ENCODE measurements at places on chromosomes 5 and 9. TPM values are rescaled to one million over a fixed set of nuclear protein-coding genes. Genes with fewer than 3 reads are reported as not detected.

GRCh38 chr5:7683753-7684152 lies 167.2 kb downstream of the CFAP90 start:
- no peak for DNase-seq

- DNase-seq: no peak
Measured at GRCh38 chr5:82885627-82886389, 191.4 kb downstream of the TMEM167A start.

- DNase-seq: peak; percentile 91
Measured at GRCh38 chr9:71909887-71910649, 925 bp downstream of the ABHD17B start.

DNA sequence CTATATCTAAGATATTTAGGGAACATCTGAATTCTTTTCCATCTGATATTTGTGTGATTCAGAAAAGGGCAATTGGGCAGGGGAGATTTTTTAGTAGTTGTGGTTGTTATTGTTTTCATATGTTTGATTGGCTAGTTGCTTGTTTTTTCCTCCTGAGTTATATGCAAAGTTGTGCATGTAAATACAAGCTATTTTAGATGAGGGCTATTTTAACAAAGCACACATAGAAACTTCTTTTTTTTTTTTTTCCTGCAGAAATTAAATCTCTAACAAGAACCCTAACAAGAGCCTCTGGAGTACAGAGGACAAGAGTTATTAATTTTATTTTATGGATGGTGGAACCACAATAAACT lies 559.1 kb downstream of the CETN3 start:
- no peak for DNase-seq

MAMDC2 gene
- 49.1 TPM for total RNA-seq

DNA sequence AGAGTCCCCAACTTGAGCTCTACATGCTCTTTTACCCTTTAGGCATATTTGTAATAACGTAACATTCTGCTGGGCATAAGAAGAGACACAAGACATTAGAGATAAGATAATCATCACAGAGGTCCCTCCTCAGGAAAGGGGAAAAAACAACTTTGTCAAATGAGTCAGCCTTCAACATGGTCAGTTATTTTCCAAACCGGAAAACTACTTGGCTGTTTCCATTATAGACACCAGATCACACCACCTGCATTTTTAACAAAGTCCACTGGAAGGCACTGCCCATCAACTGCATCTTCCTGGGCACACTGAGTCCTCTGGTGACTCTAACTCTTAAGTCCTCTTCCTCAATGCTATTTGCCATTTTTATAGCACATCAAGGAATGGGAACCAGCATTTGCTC lies 221.8 kb downstream of the FAM114A2 start:
- no peak for DNase-seq

DNA sequence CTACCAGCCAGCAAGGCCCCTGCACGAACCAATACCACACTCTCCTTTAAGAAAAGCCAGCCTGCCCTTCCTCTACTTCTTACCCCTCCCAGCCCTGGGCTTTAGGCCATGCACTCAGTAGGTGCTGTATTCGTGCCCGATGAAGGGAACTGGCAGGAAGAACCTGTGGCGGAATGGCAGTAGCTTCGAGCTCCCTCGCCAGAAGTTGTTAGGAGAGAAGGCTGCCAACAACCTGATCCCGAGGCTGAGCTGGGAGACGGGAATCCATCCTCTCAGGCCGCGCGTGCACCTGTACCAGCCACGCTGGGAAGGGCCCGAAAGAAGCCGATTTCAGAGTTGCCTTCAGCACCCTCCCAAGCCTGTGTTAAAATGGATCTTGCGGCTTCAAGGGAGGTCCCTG lies 45.3 kb upstream of the AKNA start:
- no peak for DNase-seq

DNA sequence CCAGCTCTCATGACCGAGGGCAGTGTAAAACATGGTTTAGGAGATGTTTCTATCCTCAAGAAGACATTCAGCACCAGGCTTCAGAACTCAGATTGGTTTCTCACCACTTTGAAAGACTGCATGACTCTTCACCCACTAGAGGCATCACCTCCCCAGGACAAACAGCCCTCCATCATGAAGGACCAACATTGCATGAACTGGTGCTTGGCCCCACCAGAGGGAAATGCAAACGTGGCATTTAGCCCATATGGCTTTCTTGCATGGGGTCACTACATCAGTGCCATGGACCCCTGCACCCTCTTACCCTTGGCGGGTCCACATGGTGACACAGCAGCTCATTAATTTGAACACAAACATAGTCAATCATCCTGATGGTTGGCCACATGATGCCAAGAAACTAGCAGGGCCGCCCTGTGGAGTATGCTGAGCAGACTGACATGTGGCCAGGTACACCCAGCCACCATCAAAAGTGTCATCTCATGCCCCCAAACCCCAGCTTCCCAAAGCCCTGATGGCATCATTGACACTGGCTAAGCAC lies 129.5 kb upstream of the FSTL4 start:
- no peak for DNase-seq

DNA sequence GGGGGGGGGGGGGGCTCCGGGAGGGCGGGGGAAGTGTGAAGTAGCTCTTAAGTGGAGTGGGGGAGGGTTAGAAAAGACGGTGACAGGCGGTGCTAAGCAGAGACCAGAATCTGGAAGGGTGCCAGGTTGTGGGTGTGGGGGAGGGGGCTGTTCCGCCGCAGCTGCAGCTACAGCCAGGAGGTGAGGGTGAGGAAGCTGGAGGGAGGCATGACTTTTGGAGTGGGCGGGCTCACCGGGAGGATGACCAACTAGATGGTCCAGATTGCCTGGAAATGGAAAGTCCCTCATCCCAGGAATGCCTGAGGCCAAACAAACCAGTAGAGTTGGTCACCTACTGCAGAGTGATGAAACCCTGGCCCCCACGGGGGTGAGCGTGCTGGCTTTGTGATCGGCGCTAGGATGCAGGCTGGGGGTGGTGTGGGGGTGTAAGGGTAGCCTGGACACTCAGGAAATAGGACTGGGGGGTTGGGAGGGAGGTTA lies 158.1 kb upstream of the SHB start:
- peak; percentile 58 for DNase-seq

SLIT3 gene
- 10.8 TPM for total RNA-seq

Data from upper lobe of left lung (tissue), 6 donors.